Activated CD8-positive, alpha-beta memory T cell treated with anti-CD3 and anti-CD28 coated beads, Interleukin-2, amount 10 ng/mL, durations not matched to agents 7 days and 5 days (primary cell): ENCODE measurements at places on chromosomes 6 and 20.
A peak's percentile ranks its signal among the peaks of the same experiment; 100 is the strongest.

DNA sequence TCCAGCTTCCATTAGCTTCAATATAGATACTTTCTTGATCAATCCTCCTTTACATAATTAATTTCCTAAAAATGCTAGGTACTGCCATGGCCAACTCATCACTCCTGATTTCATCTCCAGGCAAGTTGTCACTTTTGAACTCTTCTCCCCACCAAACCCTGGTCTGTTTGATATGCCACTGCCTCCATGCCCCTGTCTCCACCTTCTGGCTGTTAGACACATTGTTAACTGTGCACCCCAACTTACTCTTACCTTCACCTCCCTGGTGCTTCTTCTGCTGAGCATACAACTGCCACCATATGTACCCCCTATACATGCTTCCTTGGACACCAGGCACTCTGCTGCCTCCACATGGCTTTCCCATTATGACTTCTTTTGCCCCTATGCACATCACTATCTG is 21.9 kb upstream of the AIG1 start:
- DNase-seq, result no peak

- DNase-seq, result no peak
Measured at GRCh38 chr6:161166677-161167076, 107.2 kb downstream of the AGPAT4 start.

DNA sequence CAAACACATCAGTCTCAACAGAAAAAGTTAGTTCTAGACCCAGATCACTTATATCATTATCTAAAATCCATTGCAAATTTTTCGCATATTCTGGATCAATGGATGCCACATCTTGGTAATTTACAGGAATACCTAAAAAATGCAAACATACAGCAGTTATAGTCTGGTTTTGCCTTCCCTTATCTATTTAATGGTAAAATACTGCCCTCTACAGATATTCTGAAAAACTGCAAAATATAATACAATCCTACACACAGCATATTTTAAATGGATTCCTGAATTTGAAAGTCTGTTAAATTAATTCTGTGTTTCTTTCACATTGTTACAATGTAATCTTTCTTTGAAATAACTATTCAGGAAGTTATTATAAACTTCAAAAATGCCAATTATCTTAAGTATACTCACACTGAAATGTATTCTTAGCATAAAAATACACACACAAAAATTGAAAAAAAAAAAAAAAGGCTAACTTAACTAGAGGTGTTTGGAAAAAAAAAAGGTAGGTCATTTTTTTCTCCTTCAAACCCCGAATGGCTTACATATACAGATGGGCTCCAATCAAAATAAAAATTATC is 88.4 kb downstream of the HACE1 start:
- DNase-seq, result no peak

DNA sequence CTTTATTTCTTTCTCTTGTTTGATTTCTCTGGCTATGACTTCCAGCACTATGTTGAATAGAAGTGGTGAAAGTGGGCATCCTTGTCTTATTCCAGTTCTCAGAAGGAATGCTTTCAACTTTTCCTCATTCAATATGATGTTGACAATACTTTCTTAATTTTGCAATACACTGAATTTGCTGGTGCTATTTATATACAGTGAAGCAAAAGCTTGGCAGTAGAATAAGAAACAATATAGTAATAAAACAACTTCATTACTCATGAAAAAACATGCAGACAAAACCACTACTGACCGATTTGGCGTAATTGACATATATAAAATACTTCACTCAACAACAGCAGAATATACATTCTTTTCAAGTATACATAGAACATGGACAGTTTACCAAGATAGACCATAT is 96.4 kb downstream of the CFAP61 start:
- DNase-seq, result no peak

DNA sequence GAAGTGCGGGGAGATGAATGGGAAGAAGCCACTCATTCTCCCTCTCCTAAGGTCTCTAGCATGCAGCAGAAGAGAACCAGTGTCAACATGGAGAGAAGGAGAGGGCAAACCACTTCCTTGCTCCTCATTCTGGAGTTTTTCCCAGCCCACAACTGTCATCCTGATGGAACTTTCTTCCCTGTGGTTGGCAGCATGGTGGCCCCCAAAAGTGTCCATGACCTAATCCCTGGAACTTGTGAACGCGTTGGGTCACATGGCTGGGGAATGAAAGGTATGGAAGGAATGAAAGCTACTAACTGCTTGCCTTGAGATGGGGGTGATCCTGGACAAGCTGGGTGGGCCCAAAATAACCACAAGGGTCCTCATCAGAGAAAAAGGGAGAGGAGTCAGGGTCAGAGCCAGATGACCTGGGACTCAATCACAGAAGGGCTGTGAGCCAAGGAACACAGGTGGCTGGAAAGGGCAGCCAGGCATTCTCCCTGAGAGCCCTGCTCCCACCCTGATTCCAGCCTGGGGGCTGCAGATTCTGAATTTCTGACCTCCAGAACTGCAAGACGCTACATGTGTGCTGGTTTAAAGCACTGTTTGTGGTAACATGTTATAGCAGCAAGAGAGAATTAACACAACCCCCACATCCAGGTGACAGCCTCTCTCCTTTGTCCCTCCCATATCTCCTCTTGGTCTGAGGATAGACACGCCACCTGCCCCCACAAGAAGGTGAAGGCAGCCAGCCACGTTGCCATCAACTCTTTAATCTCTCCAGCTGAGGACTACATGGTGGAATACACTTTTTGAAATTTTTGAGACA is 63.2 kb downstream of the PYGB start:
- DNase-seq, result no peak

GRCh38 chr20:3710703-3711483 is 1.5 kb downstream of the SIGLEC1 start:
- peak; percentile 80 for DNase-seq

DNA sequence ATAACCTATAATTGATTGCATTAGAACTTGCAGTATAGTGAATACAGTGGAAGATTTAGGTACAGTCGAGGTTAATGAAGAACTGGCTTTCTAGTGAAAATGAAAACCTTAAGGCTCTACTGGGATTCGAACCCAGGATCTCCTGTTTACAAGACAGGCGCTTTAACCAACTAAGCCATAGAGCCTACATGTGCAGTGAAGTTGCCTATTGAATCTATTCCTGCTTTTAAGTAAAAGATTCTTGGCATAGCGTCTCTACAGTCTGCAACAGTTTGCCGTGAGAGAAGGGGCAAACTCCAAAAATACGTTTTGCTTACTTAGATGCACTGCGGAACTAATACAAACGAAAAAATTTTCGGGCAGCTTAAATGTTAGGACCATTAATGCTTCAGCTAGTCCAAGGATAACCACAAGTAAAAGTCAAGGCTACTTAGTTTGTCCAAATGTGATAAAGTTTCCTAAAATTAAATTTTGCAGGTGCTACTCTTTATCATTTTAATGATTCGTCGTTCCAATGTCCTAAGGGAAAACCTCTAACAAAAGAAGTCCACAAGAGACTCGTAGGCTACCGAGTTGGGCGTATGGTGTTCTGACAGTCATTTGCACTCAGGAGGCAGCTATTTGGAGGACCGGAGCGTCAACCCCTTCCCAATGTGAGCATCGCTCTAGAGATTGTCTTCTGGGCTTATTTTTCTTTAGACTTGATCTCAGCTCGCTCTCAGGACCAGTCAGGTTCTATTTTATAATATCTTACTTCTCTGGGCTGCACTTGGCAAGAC is 31.3 kb upstream of the ZSCAN23 start:
- no peak for DNase-seq
